ENCODE measurements at places on chromosomes 1 and 21. TPM values are rescaled to one million over a fixed set of nuclear protein-coding genes. Genes with fewer than 3 reads are reported as not detected.

Gene THEM5
- 0.29 TPM for polyA plus RNA-seq

Gene KHDC4
- polyA plus RNA-seq: 46.1 TPM

Gene C1orf141
- 0.23 TPM for polyA plus RNA-seq

Gene PPM1J
- polyA plus RNA-seq: 0.93 TPM

DNA sequence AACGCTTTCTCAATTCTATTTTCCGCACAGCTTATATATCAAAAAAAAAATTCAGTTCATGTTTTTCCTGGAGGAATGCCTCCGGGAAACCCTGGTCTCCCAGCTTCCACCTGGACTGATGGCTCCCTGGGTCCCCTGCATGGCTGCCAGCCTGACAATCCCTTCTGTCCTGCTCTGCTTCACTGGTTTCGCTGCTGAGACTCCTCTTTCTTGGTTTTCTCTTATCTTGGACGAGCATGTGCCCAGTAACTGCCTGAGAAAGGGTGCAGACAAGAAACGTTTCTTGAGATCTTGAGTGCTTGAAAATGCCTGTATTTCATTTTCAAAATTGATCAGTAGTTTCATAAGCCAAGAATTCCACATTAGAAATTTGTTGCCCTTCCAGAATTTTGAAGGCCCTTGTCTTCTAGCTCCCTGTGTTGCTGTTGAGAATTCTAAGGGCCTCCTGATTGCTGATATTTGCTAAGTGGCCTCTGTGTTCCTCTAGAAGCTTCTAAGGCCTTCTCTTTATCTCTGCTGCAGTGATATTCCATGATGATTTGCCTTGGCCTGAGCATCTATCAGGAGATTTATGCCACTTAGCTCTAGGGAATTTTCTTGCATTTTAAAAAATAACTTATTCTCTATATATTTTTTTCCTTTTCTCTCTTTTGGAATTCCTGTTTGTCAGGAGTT lies 44.7 kb downstream of the ETS2 start:
- DNase-seq: no peak

GRCh38 chr1:55669293-55669692 lies 454.1 kb upstream of the USP24 start:
- DNase-seq: no peak

DNA sequence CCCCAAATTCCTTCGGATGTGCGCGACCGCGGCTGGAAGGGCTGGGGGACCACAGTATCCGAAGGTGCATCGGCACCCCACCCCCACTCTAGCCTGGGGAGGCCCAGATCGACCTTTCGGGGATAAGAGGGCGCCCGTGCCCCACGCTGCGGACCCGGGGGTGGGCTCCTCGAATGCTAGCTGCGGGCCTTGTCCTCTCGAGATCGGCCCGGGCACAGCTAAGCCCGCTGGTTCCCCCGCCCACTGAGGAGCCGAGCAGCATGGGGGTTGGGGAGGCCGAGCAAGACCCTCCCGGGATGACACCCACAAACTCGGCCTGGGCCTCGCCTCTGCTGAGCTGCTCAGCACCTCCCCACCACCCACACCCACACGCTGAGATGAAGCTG lies 653 bp upstream of the IFFO2 start:
- no peak for DNase-seq

GRCh38 chr1:51738681-51739080 lies 121.8 kb downstream of the OSBPL9 start:
- DNase-seq: no peak

Measured in right renal cortex interstitium (tissue), 3 donors.